ENCODE measurements at places on chromosomes 7 and 10.

DNA sequence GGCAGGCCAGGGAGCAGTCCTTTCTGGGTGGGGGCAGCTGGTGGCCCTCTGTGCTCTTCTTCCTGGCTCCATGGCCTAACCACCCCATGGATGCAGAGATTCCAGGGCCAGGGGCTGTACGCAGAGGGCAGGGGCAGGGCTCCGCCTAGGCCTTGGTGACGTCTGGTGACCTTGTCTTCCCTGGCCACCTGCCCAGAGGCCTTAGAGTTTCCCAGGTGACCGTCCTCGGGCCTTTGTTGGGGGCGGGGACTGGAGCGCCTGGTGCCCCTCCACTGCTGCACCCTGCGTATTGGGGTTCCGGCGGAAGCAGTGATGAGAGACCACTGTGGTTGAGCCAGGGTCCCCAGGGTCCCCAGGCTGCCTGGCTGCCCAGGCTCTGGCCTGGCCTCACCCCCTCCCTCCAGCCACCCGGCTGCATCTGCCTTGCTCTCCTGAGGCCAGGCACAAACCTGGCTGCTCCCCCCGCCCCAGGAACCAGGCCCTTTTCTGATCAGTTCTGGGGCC, 10.3 kb downstream of the PWWP2B start:
- DNase-seq = peak; percentile 91

DNA sequence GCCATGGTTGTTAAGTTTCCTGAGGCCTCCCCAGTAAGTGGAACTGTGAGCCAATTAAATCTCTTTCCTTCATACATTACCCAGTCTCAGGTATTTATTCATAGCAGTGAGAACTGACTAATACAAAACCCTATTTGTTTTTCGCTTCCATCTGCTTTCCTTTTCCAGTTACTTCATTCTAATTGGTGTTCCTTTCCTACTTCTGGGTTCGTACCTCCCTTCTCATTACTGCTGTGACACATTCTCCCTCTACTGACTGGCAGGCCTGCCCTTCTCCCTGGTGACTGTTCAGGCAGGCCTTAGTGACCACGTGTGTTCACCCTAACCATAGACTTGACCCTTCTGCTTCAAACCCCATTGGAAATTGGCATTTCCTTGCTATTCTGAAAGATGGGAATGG, 37.7 kb downstream of the MTURN start:
- no peak for DNase-seq

DNA sequence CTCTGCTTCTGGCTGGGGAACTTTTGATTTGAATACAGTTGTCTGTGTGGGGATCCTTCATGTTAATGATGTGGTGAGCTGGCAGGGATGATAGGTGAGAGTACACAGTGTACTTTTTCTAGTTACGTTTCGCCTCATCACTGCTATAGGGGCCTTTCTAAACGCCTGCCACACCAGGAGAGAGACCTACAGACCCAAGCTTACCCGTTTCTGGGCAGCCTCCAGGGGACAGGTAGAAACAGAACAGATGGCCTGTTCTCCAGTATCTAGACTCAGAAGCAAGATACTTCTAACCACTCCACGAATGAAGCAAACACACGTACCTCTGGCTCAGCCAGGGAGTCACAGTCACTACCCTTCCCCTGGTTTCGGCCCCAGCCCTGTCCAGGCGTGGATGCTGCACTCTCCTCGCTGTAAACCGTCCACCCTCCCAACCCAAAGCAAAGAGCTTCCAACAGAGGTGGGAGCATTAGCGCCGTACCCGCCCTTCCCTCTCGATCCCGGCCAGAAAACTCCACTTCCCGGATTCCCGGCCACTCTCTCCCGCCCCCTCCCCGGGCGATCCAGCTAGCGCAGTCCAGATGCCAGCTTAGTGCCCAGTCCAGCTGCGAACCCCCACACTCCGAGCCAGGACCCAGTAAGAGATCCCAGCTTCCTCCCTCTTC, 1.2 kb downstream of the CCDC6 start:
- peak; percentile 67 for DNase-seq

DNA sequence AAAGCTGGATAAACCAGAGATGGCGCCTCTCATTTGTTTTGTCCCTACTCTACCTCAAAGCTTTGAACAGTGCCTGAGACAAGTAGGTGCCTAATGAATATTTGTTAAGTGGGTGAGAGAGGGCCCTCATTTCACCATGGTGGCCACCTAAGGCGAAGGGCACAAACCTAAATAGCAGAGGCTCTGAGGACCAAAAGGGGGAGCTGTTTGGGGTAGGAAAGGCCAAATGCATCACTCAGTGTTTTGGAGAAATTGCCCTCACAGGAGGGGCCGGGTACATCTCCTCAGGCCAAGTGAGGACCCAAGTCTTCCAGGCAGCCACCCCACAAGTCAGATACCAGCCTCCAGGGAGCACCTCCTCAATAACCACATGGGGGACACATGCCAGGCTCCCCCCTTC, 14.0 kb downstream of the IMPDH1 start:
- DNase-seq = no peak

- DNase-seq = no peak
These were observed 68.4 kb downstream of the RALA start for GRCh38 chr7:39691821-39692220.

DNA sequence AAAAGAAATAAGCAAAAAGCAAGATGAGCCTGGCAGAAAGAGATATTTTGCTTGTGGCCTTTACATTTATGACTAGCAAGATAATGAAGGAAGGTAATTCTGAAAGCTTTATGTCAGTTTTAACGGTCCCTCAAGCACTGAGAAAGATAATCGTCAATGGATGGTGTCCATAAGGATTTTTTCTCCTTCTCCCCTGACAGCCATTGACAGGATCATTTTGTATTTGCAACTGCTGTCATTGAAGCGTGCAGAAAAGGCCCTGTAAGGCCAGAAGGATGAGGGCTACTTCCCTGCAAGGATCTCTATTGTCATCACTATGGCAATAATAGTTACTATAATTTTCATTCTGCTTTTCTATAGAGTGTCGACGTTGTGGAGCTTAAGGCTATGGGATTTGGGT, 994 bp upstream of the LRGUK start:
- no peak for DNase-seq

DNA sequence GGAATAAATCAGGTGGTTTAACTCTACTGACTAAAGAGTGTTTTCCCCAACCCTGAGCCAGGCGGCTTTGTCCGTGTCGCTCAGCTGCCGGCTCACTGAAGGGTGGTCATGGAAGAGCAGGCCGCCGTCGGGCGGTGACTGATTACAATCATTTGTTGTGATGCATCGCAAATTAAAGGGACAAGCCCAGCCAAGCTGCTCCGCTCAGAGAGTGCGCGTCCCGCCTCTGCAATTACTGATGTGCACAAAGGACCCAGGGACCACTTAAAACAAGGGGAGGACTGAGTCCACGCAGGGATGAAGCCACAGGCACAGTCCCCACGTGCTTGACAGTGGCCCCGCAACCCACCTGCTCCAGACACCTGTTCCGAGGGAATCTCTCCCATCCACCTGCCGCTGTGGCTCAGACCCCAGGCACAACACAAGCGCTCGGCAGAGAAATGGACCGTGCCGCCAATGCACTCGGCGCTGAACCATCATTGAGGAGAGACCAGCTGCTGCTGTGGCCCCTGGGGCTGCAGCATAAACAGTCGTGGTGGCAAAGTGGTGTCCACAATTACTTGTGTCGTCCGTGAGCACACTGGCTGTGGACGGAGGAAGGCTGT, 526.5 kb downstream of the PTPRN2 start:
- DNase-seq = no peak

DNA sequence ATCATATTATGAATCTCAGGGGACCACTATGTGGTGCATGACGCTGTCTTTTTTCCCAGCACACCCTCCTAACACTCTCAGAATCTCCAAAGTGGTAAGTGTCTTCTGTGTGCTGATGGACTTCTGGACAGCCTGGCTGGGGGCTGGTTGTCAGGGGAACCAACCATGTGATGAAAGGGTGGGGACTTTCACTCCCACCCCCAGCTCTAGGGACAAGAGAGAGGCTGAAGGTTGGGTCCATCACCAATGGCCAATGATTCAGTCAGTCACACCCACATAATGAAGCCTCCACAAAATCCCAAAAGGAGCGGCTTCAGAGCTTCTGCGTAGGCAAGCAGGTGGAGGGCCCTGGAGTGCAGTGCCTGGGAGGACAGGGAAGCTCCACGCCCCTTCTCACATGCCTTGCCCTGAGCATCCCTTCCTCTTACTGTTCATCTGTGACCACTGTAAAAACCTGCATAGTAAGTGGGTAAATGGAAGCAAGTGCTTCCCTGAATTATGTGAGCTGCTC, 44.6 kb downstream of the RASGEF1A start:
- no peak for DNase-seq

DNA sequence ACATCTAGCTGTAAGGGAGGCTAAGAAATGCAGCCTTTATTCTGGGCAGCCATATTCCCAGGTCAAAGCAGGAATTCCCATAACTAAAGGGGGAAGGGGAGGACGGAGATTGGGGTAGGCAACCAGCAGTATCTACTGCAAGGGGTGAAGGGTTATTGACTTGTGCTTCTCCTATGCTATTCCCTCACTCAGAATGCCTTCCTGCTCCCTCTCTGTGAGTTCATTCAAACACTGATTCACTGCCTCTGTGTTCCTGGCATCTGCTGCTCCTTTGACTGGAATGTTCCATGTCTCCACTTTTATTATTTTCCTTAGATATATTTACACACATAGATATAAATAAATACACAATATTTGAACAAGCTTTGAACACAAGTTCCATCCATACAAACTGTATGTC, 11.1 kb downstream of the HTR7 start:
- no peak for DNase-seq

- no peak for DNase-seq
These were observed at the start of gene ZNF853 for GRCh38 chr7:6614953-6615722. Gene ZNF853 (plus strand): TSS chr7:6615610. CDS start chr7:6616175, 565 bp downstream.

GRCh38 chr10:30080161-30080560, 20.8 kb upstream of the JCAD start:
- DNase-seq = no peak

GRCh38 chr10:23173214-23174073, 18.7 kb upstream of the PTF1A start:
- DNase-seq = no peak

GRCh38 chr7:152307902-152308301, 127.9 kb downstream of the KMT2C start:
- no peak for DNase-seq

- peak; percentile 21 for DNase-seq
These were observed 116.0 kb downstream of the PTPN20 start for GRCh38 chr10:47027108-47027783.

GRCh38 chr10:126977216-126977615, 72.0 kb downstream of the DOCK1 start:
- DNase-seq = no peak

- no peak for DNase-seq
These were observed 27.9 kb downstream of the DUSP5 start for GRCh38 chr10:110525349-110526260.

DNA sequence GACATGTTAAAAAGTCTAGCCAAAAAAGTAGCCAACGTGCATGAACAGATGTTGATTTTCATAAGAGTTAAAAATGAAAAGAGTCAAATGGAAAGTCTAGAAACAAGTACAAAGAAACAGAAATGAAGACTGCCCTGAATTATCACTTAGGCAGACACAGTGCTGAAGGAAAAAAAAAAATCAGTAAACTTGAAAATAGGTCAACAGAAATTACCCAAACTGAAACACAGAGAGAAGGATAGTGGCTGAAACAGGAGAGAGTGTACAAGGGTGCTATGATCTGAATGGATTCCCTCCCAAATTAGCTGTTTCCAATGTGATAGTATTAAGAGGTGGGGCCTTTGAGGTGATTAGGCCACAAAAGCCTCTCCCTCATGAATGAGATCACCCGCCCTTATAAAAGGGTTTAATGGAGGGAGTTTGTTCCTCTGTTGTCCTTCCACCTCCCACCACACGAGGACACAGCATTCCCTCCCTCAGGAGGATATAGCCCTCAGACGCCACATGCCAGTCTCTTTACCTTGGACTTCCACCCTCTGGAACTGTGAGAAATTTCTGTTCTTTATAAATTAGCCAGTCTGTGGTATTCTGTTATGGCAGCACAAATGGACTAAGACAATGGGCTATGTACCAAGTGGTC, 249.7 kb downstream of the AHR start:
- DNase-seq = no peak

GRCh38 chr7:106126170-106126938, 14.2 kb upstream of the SYPL1 start:
- DNase-seq = no peak

DNA sequence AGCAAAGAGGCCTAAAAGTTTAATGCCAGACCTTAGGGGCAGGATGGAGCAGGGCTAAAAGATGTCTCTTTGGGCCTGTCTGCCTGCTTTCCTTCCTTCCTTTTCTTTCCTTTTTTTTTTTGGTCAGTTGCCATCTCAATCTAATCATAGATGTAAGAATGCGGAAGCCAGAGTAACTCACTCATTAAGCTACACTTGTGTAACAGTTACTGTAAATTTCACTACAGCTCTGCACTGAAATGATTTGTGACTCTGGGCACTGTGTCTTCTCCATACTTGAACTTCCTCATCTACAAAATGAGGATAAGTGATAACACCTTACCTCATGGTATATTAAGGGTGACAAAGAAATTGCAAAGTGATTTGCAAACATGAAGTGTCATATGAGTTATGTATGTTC, 75.5 kb upstream of the AGK start:
- DNase-seq = no peak

DNA sequence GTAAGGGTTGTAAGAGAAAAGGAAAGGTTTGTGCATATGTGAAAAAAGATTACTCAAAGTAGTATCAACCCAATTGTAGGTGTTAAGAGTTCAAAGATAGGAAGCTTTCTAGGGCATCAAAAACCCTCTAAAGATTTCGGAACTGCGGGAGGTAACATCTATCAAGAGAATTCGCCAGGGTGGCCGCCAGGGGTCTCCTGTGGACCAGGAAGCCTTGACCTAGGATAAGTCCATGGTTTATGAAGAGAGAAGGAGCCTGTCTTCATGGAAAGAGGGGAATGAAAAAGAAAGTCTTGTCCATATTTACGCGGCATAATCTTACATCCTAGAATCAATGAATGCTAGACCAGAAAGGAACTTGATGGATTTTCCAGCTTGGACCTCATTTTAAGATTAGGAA, 140.7 kb upstream of the CALCR start:
- no peak for DNase-seq

DNA sequence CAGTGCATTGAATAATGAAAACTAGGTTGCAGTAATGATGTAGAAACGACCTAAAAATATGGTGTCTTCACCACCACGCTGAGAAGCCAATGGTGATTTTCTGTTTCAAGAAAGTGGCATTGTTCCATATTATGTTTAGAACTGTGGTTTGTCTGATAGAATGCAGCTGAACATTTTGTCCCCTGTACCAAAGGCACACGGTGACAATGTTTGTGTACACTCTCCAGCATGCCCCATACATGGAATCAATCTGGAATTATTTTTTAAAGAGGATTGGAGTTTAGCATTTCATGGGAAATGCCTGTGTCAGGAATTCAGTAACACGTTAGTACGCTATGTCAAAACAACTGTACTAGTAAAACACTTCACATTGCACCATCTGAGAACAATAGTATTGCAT, 237.4 kb upstream of the AUTS2 start:
- DNase-seq = no peak

All from left colon (tissue), 2 donors.